ENCODE measurements at places on chromosomes 1 and 21. TPM values are rescaled to one million over a fixed set of nuclear protein-coding genes. Genes with fewer than 3 reads are reported as not detected.

The ACKR1 gene
- total RNA-seq = not detected

The RHOC gene
- total RNA-seq = 363 TPM

The FOXD2 gene
- total RNA-seq = 0.39 TPM

The YIPF1 gene
- total RNA-seq = 11.7 TPM

The GAS5 gene
- total RNA-seq = 293 TPM

The DNAJB4 gene
- 36.7 TPM for total RNA-seq

The SFT2D2 gene
- total RNA-seq = 13.3 TPM

The SAMSN1 gene
- total RNA-seq = not detected

The NR0B2 gene
- total RNA-seq = 0.10 TPM

The EPHA2 gene
- 125 TPM for total RNA-seq

The CNIH3 gene
- 0.69 TPM for total RNA-seq

The CHAF1B gene
- total RNA-seq = 11.4 TPM

The CASQ1 gene
- total RNA-seq = not detected

The RNU1-2 gene
- total RNA-seq = 44.9 TPM

The HSF2BP gene
- 2.4 TPM for total RNA-seq

The HFM1 gene
- total RNA-seq = not detected

The TAL1 gene
- not detected for total RNA-seq

The HSD3B1 gene
- total RNA-seq = not detected

The C1orf53 gene
- total RNA-seq = 5.7 TPM

The C1orf159 gene
- total RNA-seq = 13.8 TPM

The OR2M5 gene
- not detected for total RNA-seq

The DENND2D gene
- 1.0 TPM for total RNA-seq

The BSND gene
- not detected for total RNA-seq

The SLC44A5 gene
- total RNA-seq = 0.05 TPM
